ENCODE measurements at places on chromosomes 2 and 18.

GRCh38 chr2:207051385-207051965, 112.2 kb downstream of the CPO start:
- no peak for DNase-seq

DNA sequence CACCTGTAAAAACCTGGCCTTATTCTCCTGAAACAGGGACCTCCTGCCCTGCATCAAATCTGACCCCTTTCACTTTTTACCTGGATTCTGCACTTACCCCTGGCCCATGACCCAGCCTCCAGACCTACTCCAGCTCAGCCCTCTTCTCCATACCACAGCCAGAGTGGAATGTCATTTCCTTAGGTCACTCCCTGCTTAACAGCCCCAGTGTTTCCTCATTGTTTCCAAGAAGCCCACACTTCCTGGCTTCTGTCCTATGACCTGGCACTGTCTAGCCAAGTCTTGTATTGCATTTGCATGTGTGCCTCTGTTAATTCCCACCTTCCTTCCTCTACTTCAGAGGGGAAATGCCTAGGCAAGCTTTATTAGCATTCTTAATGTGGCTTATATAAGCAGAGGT, 51.4 kb upstream of the TRIB2 start:
- DNase-seq = no peak

GRCh38 chr18:48853588-48853987, 97.2 kb downstream of the SMAD7 start:
- no peak for DNase-seq

GRCh38 chr2:114543236-114543766, 100.9 kb downstream of the DPP10 start:
- no peak for DNase-seq

- no peak for DNase-seq
These were observed 73.4 kb upstream of the ID2 start for GRCh38 chr2:8608411-8608954.

- DNase-seq = no peak
These were observed 45.4 kb upstream of the ASB18 start for GRCh38 chr2:236309669-236310029.

- DNase-seq = no peak
These were observed 467.9 kb downstream of the MBD2 start for GRCh38 chr18:53756610-53756972.

DNA sequence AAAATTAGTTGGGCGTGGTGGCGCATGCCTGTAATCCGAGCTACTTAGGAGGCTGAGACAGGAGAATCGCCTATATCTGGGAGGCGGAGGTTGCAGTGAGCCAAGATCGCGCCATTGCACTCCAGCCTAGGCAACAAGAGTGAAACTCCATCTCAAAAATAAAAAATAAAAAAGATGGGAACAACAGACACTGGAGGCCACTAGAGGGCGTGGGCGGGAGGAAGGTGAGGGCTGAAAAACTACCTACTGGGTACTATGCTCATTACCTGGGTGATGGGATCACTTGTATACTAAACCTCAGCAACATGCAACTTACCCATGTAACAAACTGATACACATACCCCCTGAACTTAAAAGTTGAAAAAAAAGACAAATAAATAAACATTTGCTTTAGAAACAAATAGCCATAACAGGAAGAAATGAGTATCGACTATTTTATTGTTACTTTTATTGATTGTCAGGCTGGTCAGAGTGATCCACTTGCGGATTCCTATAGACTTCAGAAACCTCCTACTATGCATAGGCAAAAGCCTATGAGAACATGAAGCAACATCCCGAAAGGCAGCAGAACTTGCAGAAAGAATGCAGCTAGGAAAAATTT, 61.0 kb downstream of the TMEM163 start:
- DNase-seq = no peak

All from GM06990 (cell line).